ENCODE measurements at places on chromosomes 12 and 14.

DNA sequence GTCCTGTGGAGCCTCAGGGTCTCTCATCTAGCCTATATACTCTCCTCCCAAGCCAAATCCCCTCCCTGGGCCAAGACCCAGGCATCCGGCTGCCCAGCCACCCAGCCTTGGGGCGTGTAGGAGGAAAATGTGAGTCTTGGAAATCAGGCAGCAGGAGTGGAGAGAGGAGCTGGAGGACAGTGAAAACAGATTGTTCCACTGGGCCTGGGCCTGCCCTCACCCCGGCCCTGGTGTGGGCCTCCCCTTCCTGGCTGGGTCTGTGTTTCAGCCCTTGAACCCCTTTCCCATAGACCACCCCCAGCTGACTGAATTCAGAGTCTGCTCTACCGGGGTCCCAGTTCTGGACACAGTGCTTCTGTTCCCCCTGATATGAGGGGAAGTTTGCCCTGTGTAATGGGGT, 6.7 kb downstream of the ITGA5 start:
- DNase-seq, result no peak

GRCh38 chr12:52672321-52672933, 7.8 kb downstream of the KRT1 start:
- no peak for DNase-seq

DNA sequence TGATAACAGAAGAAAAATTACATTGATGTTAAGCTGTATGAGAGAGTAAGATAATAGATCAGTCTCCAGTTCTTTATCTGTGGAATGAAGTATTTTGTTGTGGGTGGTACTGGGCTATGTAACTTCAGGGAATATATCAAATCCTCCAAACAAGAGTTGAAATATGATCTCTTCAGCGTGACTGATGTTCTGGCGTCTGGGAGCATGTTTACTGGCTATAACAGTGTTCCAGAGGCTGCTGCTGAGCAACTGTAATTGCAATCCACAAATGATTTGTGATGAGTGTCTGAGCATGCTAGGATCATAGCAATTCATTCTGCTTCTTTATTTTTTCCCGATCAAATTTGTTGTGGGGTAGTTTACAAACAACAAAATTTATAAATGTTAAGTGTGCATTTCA, 18.6 kb upstream of the CCDC198 start:
- no peak for DNase-seq

- no peak for DNase-seq
Observed at GRCh38 chr14:38731962-38732361, 371.1 kb downstream of the SEC23A start.

GRCh38 chr12:19222558-19222957, 93.0 kb downstream of the PLEKHA5 start:
- DNase-seq, result no peak

DNA sequence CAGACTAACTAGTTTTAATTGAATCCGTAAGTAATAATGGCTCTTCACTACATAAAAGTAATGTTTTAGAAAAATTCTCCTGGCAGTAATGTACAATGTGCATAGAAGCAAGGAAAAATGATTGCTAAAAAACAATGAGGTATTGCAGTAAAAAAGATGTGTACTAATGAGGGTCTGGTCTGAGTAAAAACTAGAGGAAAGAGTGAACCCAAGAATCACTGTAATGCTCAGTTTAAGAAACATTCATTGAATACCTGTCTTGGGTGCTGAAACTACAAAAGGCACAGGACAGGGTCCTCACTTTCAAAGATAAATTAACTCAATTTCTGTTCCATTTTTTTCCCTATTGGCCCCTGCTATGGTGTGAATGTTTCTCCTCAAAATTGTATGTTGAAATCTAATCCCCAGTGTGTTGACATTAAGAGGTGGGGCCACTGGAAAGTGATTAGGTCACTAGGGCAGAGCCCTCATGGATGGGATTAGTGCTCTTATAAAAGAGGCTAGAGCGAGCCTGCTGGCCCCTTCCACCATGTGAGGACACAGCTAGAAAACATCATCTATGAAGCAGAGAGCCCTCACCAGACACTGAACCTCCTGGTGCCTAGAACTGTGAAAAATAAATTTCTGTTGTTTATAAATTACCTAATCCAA, 51.6 kb downstream of the RPS6KA5 start:
- no peak for DNase-seq

- DNase-seq, result no peak
Observed at GRCh38 chr14:68921666-68922065, 57.4 kb downstream of the ACTN1 start.
